Stimulated activated CD8-positive, alpha-beta memory T cell treated with anti-CD3 and anti-CD28 coated beads, Interleukin-4, amount 100 ng/mL, for 4 hours (primary cell): ENCODE measurements at places on chromosomes 3 and 15.

DNA sequence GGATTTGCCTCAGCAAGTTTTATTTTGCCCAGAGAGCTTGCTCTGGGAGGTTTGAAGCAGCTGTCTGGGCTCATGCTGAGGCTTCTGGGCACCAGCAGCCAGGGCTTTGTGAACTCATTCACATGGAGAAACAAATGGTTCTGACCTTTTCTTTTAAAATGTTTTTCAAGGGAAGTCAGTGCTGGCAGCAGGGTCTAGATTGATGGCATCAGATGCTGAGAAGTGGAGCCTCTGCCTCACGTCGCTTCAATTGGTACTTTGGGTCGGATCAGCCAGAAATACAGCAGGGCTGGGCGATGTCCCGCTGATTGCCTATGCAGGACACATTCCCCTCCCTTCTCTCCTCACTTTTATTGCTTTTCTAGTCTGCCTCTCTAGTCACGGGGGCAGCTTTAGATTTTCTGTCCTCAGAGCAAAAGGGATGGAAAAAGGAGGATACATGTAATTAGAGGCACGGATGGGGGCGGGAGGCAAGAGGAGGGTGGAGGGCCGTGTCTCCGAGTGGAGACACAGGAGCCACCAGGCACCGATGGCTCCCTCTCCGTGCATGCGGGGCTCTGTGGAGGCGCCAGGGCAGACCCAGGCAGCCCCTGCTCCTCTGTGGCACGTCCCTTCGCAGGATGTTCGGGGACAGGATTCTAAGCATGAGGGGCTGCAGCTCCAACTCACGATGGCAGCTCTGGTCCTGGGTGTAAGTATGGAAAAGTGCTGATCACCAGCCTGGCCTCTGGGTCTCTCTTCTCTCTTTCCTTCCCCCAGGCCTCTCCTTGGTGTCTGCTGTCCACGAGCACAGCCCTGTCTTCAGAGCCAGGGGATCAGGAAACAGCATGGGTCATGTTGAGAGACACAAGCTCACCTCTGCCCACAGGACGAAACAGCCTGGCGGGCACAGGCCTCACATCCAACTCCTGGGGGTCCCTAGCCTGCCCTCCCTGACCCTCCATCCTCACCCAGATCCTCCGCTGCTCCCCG is 116.1 kb downstream of the FAM43A start:
- no peak for DNase-seq

DNA sequence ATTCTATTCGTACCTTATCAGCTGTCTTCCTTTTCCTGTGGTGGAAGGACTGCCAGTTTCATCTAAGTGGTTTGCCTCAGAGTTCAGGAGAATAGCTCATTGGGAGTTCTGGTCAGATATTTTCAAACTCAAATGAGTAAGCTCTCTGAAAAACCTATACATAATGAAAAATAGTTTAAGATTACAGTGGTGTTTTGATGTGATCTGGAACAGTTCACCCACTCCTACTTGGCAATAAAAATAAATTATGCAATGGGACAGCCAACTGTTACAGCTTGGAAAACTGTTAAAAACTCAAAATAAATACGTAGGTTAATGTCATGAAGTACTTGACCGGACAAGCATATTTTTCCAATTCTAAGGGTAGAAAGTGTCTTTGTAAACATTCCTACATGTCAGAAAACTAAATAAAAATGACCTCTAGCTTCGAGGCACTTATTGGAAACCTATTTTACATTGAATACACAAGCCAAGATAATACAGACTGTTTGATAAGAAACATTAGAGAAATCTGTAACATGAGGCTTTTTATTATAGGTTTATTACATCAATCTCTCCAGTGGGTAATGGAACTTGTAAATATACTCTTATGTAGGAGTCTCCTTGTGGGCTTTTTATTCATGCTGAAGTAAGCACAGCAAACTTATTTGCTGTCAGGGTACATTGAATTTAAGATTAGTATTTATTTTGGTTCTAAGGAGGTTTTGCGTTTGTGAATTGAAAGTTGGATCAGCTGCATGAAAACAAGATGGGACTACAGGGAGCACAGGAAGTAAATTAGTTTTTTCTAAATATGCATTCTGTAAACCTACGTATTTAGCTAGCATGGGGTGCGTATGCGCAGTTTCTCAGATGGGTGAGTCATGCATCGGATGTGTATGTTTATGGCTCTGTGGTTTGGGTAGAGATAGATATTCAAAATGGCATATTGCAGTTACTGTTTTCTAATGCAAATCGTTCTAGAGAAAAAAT is 453.1 kb downstream of the IL5RA start:
- no peak for DNase-seq

GRCh38 chr3:111750278-111750884 is 108.7 kb upstream of the PHLDB2 start:
- DNase-seq, result no peak

- DNase-seq, result no peak
These were observed 106.0 kb downstream of the MYH15 start for GRCh38 chr3:108404368-108404767.

DNA sequence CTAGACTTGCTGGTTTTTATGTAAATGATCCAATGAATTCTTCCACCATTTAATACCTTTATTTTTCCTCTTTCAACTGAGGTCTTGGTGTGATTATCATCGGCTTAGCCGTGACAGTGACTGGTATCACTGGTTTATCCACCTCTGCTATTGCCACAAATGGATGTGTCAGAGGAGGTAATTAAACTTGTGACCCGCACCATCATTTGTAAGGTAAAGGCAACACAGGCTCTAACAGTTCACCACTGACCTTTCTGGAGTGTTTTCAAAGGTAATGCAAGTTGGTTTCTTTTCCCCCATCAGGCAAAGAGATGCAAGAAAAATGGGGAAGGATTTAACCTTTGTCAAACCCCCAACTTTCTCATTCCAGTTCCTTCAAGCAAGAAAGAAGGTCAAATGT is 19.7 kb downstream of the SLC12A1 start:
- DNase-seq, result no peak

DNA sequence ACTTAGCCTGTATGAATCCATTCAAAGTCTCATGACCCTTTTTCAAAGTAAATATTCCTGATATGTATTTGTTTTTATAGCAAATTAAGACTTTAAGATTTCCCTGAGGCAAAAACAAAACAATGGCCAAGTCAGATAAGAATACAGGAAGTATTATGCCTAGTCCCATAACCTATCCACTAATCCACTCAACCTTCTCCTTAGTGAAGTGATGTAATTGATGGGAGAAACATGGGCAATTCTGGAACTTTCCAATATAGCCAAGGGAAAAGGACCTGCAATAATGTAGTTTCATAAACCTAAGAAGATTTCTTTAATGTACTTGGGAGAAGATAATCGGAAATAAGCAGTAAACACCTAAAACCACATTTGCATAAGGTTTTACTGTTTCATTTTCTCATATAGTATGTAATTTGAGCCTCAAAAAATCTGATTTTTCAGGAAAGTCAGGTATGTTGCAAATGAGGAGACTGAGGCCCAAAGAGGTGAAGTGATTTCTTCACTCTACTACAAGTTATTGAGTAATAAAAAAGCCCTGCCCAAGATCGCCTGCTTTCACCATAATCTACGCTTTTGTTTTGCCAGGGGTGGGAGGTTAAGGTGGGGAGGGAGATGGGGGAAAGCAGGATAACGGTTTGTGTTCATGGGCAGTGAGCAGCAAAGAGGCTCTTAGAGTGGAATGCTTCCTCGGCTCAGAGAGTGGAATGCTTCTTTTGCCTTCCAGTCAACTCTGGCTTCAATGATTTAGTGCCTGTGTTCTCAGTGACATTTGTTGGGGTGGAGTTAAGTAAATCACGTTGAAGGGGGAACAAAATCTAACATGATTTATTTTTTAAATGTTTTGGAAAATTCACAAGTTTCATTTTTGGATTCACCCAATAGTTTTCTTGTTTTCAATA is 95.0 kb upstream of the FNDC3B start:
- no peak for DNase-seq

GRCh38 chr15:70447521-70447920 is 315.8 kb downstream of the UACA start:
- DNase-seq, result no peak

DNA sequence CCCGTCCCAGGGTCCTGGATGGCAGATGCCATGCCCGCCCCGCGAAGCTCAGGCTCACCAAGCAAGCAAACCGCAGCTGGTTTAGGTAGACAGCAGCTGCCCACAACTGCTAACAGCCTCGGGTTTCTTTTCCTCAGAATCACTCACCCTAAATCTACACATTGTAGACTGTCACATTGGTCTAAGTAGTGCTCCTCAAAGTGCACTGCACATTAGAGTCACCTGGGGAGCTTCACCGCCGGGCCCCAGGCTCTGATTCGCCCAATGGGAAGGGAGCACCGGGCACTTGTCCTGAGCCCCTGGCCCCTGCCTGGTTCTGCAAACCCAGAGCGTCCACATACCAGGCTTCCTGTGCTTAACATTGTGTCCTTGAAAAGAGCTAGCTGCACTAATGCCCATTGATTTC is 752 bp downstream of the OCA2 start:
- no peak for DNase-seq

DNA sequence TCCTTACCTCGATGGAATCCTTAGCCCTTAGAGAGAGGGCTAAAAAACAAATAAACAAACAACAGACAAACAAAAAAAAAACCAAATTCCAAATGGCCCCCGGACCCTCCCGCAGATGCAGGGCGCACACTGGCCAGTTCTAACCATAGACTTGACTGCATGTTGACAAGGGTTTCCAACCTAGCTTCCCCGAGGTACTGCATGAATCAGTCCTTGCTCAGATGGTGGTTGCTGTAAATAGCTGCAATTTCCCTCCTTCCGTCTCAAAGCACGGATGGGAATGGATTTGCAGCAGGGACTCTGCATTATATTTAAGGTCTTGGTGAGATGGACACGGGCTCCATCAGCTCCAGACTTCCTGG is 162.8 kb downstream of the CD47 start:
- DNase-seq, result no peak

GRCh38 chr3:4410606-4411005 is 56.5 kb downstream of the SUMF1 start:
- DNase-seq, result no peak

- DNase-seq, result no peak
These were observed 18.1 kb downstream of the MCF2L2 start for GRCh38 chr3:183410280-183410679.

DNA sequence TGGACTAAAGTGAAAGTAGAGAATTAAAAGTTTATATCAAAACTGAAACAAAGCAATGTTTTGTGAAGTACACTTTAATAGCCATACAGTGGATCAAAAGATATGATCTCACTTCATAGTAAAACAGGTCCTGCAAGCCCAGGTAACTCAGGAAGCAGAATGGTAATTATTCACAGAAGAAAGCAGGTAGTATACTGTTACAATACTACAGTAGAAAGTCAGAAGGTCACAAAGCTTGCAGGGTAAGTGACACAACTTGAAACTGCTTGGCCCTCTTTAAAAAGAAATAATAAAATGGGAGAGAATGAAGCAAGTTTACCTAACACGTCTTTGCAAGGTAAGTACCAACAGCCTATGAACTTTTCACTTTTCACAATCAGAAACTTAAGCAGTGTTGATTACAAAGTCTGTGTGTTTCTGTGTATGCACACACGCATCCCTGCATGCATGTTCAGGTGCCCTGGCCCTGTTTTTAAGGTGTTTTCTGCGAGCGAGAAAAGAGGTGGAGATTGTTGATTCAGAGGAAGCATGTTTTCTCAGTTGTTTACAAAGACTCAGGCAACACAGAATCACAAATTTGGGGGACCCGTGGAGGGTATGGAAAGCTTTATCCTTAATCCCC is at the start of gene NAALADL2:
Gene NAALADL2 (plus strand): TSS at position 221 of the 622 bp plus-strand sequence.
- DNase-seq, result no peak

- DNase-seq, result no peak
These were observed 33.1 kb downstream of the CEP152 start for GRCh38 chr15:48777645-48778330.

GRCh38 chr3:16392717-16393116 is 120.8 kb downstream of the RFTN1 start:
- no peak for DNase-seq

- DNase-seq, result no peak
These were observed 33.1 kb upstream of the POLG start for GRCh38 chr15:89367485-89368451.

DNA sequence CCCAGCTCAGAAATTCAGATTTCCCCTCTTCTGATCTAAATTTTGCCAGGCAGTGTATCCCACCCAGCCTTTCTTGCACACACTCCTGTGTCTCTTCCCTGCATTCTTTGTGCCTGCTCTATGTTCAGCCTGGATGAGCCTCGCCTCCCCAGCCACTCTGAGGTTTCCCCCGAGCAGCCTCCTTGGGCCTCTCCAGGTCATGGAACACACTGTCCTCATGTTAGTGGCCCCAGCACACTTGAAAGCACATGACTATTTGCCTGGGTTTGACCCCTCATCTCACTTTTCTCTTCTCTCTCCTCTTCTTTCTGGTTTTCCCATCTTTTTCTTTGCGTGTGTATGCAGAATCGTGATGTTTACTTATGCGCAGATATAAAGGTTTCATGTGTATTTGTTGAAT is 3.1 kb downstream of the THSD4 start:
- DNase-seq, result no peak

- no peak for DNase-seq
These were observed 70.3 kb upstream of the PLXNA1 start for GRCh38 chr3:126912491-126913195.
